ENCODE measurements at places on chromosomes 4 and X.

DNA sequence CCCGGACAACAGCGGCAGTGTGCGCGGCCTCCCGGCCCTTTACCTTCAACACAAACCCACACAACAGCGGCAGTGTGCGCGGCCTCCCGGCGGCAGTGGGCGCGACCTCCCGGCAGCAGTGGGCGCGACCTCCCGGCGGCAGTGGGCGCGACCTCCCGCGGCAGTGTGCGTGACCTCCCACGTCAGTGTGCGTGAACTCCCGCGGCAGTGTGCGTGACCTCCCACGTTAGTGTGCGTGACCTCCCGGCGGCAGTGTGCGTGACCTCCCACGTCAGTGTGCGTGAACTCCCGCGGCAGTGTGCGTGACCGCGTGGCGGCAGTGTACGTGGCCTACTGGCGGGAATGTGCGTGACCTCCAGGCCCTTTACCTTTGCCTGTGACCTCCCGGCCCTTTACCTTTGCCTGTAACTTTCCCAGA, 576.6 kb upstream of the FRG1 start:
- no peak for DNase-seq

DNA sequence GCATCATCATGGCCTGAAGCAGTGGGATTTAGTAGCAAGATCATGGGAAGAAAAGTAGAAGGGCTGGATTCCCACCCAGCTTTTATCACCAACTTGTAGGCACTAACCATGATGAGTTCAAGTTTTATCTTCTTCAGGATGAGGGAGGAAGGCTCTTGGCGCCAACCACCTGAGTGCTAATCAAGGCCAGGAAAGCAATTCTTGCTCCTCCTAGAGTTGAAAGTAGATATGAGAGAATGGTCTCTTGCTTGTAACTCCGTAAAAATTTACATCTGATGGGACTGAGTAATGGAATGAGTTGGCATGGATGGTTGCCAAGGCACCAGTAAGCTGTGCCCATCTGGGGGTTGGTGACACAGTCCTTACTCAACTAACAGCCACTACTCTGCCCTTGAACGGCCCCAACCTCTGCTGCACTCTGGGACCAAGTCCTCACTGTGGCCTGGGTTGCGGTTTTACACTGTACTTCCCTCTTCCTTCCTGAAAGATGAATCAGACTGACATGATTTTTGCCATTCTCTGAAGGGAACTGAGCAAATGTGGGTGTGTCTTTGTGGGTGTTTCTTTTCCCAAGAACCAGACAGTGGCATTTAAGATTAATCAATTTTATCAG, 39.4 kb upstream of the NDP start:
- no peak for DNase-seq

GRCh38 chrX:150834695-150835094, 63.8 kb downstream of the CD99L2 start:
- DNase-seq, result no peak

GRCh38 chr4:146550161-146550560, 28.4 kb upstream of the SLC10A7 start:
- DNase-seq, result no peak

DNA sequence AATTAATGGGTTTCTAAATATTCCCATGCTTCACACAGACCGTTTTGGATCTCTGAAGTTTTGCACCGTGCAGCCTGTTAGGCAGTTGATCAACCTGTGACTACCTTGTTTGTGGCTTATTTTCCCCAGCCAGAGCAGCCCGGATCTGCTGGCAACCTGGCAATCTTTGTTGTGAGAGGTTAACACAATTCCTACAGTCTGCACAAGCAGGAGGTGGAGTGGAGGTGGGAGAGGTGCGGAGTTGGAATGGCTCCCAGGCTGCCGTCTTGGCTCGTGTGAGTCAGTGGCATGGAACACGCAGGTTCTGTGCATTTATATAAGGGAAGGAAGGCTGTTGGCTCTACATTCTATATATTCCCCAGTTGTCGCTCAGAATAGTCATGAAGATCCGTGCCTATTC, 70.9 kb upstream of the STOX2 start:
- no peak for DNase-seq

DNA sequence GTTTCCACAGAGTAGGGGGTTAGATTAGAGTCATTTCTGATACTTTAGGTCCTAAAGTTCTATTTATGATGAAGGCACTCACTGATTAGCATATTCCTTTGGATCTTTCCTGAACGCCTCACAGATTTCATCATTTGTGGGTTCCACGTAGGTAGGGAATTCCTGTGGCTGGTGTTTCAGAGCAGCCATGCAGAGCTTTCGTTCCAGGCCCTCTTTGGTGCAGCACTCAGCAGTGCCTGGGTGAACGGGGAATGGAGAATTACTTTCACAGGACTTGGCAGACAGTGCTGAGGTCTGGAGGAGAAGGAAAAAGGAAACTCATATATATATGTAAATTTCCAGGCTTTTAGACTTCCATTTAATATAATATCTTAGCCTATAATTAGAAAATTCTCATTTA, 18.5 kb downstream of the GC start:
- DNase-seq, result no peak

- DNase-seq, result no peak
These were observed 101.5 kb downstream of the MGST2 start for GRCh38 chr4:139767168-139767567.

GRCh38 chr4:63580796-63581475, 828.3 kb downstream of the TECRL start:
- no peak for DNase-seq

GRCh38 chr4:165336743-165337142, 9.3 kb downstream of the MSMO1 start:
- no peak for DNase-seq

DNA sequence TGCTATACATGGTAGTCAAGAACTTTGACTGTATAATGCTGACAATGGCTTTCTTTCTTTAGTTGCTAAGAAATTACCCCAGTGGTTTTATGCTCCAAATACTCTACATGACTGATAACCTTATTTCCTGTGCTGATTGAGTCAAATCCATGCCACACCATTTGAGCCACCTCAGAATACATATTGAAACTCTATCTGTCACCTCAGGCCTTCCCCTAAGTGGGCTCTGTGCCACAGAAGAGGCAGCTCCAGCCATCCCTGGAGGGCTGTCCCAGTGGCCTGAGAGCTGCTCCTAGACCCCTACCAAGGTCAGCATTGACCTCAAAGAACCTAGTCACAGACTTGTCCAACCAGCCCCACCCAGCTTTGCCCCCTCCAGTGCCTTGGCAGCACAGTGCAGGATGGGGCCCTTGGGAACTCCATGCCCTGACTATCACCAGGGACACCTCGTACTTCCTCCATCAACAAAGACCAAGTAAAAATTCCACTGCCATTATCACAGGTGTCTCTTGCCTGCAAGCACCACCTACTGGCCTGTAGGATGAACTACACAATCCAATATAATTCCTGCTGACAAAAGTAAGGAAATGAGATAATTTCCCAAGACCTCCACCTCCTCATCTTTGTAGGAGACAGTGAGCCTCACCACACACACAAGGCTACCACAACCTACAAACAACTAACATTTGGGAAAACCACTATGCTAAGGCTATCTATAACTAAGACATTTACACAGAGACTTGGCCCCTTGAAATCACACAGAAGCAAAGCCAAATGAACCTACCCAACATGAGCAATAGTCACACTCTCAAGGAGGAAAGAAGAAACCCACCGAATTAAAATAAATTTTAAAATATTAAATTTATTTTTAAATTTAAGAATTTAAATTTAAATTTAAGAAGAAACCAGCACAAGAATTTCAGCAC, 239.9 kb downstream of the NKX6-1 start:
- DNase-seq, result peak; percentile 34

DNA sequence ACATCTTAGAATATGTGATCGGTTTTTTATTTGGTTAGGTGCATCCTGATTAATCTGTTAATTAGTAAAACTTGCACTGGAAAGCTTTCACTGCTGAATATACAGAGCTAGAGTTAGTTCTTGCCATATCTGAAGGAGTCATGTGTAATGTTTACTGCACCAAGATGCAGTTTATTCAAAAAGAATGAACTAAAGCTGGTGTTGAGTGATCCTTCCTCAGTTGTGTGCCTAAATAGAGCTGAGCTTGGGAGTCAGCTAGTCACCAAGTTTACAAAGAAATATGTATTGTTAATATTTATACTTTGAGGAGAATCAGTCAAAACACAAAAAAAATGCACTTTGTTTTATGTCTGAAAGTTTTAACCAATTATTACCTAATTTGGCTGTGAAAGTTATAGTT, 54.1 kb upstream of the FHDC1 start:
- no peak for DNase-seq

- DNase-seq, result no peak
These were observed 31.8 kb upstream of the MTM1 start for GRCh38 chrX:150536455-150537116.

- no peak for DNase-seq
These were observed 109.3 kb downstream of the FAM53A start for GRCh38 chr4:1574601-1575417.

GRCh38 chrX:137482136-137482535, 83.8 kb upstream of the ZIC3 start:
- no peak for DNase-seq

DNA sequence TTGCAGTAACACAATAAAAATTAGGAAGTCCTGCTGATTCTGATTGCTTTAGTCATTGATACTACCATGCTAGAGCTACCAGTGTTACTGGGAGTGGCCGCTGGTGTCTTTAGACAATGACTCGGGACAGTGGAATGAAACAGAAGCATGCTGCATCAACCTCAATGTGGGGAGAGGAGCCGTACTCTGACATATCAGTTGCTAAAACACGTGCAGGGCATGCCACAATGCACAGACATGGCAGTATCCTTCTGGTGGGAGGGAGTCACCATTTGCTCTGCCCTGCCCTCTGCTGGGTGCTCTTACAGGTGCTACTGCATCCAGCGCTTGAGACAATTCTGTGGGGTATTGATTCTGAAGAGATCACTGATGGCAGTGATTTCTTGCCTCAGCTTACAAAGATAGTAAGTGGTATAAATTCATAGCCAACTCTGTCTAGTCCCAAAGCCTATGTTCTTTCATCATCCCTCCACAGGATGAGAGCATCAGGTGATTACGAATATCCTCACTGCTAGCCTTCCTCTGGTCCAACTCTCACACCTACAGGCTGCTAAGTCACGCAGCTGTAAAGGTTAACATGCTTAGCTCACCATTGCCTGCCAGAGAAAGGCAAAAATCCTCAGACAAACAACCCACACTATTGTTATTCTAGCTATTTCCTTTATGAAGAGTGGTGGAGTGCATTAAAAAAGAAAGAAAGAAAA, 43.7 kb downstream of the NSG1 start:
- peak; percentile 77 for DNase-seq

DNA sequence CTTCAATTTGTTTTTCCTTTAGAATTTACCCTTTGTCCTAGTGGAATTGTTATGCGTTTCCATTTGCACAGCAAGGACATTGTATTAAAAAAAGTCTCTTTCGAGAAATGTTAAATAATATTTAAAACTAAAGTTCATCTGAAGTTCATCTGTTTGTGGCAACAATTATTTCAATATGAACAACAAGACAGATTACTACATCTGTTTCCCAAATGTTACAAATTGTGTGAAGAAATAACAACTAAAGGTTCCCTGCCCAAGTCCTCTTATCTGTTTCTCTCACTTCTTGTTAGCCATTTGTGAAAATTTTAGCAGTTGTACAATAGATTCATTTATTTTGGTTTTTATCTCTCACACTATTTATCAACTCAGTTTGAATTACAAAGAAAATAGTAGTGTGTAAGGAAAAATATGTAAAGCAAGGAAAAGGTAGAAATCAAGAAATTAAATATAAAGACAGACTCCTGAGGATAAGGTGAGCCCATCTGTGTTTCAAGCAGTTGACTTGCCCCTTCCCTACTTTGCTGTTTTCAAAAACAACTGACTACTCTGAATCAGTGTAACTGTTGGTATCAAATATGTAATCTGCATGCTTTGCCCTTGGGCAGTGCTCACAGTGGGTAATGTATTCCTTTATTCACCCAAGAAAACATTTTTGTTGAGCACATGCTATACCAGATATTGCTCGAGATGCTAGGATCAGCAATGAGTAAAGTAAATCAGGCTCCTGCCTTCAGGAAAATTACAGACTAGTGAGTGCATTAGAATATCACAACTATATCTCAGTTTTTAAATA, 118.9 kb upstream of the PCDH7 start:
- DNase-seq, result no peak

DNA sequence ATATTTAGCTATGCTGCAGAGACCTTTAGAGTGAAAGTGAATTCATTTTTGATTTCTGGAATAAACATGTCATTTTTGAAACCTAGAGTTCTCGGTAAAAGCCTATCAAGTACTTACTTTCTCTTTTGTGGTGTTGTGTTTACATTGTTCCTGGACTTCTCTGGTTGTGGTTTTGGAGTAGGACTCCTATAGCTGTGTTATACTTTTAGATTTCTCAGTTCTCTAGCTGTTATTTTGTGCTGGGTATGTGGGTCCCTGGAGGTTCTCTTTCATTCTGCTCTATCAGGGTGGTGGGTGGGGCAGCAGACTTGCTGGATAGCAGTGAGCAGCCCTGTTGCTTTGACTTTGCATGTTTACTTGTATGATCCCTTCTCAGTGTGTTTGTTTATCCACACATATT, 25.6 kb upstream of the MSMO1 start:
- DNase-seq, result no peak

- DNase-seq, result no peak
These were observed 169.7 kb downstream of the PDHA2 start for GRCh38 chr4:96009427-96010119.

GRCh38 chrX:19545651-19546050, 30.3 kb upstream of the MAP3K15 start:
- no peak for DNase-seq

- DNase-seq, result peak; percentile 19
These were observed 317.6 kb downstream of the BCOR start for GRCh38 chrX:39779952-39780783.

DNA sequence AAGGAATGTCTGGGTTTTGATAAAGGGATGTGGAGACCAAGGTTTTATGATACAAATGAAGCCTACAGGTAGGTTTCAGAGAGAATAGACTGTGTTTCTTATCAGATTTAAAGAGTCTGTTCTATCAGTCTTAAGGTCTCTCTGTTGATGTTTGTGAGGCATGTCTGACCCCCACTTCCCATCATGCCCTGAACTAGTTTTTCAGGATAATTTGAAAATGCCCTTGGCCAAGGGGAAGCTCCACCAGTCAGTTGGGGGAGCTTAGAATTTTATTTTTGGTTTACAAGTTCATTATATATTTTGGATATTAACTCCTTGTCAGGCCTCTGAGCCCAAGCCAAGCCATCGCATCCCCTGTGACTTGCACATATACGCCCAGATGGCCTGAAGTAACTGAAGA, 18.6 kb downstream of the C4orf51 start:
- no peak for DNase-seq

GRCh38 chr4:82865592-82865991, 25.4 kb downstream of the SEC31A start:
- no peak for DNase-seq

DNA sequence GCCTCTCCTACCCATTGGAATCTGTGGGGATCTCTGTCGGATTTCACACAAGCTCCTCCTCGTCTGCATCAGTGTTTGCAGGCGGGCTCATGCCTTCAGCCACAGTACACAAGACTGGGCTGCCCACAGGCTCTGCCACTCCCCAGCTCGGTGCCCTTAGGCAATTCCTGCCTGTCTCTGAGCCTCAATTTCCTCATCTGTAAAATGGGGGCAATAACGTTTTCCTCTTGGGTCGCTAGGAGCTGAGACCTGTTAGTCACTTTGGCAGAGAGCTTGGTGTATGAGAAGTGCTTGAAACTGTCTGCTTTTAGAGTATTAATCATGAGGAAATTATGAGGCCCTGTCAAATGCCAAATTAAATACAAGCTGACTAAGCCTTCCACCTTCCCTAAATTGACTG, 27.6 kb upstream of the MSX1 start:
- DNase-seq, result no peak

Measured in iPS-NIHi11 (cell line).